Stimulated activated naive CD8-positive, alpha-beta T cell treated with anti-CD3 and anti-CD28 coated beads, Interleukin-15, amount 100 ng/mL, for 72 hours (primary cell): ENCODE measurements at places on chromosomes 2 and 18.
A peak's percentile ranks its signal among the peaks of the same experiment; 100 is the strongest.

GRCh38 chr2:200252265-200253067 is 54.0 kb upstream of the SPATS2L start:
- DNase-seq: no peak

DNA sequence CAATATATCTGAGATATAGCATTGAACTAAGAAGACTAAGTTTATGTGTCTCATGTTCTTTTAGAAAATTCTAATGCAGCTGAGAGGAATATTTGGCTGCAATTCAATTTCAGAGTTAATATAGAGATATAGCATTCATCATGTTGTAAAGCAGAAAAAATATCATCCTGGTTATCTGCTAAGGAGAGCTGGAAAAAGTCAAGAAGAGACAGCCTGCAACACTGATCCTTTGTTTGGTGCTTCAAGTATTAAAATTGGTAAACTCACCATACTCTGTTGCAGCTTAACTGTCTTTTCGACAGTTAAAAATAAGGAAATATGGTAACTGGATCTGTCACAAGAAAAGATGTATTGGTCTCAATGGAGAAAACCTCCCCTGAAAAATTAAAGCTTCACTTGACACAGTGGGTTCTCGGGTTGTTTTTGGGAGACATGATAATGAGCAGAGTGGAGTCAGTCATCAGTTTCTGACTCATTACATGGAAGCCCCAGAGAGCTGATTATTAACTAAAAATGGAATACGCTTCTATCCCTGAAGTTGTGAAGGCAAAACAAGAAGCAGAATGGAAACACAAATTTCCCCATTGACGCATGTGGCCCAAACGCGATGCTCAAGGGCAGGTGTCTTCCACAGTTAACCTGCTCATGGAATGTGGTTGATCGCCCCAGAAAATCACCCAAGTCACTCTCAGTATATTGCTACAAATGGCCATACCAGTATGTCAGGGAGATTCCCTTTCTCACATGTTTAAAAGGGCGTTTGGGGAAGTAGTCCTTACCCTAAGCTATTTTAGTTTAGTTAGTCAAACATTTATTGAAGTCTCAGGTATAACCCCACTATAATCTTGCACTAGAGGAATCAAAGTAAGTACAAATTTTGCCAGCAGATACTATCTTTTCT is 8.2 kb downstream of the BCL2 start:
- no peak for DNase-seq

DNA sequence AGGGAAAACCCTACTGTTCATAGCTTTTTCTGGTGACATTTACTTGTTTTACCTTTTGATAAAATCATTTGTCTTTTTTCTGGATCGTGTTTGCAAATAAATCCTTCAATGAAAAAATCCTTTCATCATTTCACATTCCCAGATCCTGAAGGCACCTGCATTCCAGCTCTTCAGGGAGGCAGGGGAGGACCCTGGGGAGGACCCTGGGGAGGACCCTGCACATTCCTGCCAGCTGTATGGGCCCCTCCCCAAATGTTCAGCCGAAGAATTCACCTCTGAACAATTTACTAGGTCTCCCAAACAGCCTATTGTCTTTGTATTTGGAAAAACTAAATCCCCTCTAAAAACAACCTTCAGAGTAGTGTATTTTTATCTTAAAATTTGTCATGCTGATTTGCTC is 558.4 kb upstream of the ID2 start:
- DNase-seq: no peak

DNA sequence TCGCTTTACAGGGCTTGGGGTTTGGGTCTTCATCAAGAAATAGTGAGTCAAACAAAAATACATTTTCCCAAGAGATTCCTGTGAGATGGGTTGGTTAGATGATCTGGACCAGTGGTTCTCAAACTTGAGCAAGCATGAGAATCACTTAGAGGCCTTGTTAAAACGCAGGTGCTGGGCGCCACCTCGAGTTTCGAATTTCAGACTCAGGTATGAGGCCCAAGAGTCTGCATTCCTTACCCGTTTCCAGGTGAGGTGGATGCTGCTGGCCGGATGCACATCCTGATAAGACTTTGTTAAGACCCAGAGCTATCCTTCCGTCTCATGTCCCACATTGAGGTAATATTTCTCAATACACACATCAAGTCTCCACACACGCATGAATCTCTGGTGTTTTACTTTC is 707.8 kb upstream of the SALL3 start:
- DNase-seq: no peak

DNA sequence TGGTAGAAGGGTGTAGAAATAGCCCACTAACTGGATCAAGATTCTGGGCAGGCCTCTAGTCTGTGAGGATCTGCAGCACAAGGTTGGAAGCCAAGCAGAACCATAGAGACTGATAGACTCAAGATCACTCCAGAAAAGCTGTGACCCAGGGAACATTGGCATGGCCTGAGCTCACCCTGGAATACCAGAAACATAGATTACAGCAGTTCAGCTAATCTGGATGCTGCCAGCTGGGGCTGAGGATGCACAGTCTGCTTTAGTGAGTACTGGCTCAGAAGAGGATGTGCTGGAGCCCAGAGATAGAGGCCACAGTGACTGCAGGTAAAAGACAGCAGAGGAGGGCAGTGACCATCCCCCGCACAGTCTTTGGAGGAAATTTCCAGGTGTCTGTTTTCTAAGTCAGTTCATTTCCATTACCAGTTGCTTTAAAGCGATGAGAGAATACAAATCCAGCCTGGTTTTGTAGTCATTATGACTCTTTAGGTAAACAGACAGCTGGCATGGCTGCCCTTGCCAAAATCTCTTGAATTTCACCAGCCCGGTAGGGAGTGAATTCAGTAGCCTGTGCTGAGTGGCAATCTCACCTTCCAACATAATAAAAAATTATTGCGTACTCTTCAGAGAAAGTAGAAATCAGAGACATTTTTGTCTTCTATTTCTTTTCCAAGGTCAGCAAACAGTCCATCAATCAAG is 119.2 kb downstream of the ANTXR1 start:
- DNase-seq: no peak

DNA sequence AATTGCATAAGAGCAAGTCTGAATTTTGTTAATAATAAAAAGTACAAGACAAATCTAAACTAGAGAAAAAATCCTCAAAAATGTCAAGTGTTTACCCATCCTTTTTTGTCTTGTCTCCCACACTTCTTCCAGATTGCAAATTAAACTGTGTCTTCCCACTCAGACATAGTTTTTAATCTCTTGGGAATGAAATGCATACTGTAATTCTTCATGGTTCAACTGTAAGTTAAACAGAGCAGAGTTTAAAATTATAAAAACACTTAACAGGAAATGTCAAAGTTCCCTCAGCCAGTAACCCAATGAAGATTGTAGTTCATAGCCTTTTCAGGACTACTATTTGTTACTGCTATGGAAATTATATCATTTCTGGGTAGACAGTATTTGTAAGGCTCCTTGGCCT is 171.8 kb downstream of the UBE2E3 start:
- DNase-seq: no peak

DNA sequence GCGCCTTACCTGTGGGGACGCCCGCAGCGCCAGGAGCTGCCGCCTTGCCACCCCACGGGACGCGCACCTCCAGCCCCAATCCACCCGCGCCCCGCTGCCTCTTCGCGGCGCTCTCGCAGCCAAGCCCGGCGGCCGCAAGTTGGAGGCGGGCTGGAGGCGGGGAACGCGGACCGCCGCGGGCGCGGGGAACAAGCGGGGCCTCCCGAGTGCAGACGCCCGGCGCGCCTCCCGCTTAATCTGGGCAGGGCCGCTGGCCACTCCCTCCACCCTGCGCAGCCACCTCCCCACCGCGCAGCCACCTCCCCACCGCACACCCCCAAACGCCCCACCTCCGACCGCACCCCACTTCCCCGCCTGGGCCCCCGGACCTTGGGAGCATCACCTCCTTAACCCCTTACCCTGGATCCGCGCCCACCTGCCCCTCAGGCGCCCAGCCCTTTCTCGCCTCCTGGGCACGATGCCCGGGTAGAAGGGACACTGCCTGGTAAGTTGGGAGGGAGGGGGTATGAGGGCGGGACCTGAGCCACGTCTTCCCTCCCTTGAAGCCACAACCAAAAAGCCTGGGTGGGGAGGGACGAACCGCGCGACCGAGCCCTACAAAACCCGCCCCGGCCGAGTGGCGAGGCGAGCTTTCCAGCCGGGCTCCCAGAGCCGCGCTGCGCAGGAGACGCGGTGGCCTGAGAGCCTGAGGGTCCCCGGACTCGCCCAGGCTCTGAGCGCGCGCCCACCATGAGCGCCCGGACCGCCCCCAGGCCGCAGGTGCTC is at the start of the genes COL4A3 and COL4A4:
Gene COL4A3, plus strand, starts transcription at position 627 of the 765 bp plus-strand sequence. Its CDS starts 103 bp downstream, at position 730.
Gene COL4A4, minus strand, starts transcription at position 208 of the 765 bp plus-strand sequence. CDS start 16,722 bp downstream, outside the sequence.
- DNase-seq: peak; percentile 5

DNA sequence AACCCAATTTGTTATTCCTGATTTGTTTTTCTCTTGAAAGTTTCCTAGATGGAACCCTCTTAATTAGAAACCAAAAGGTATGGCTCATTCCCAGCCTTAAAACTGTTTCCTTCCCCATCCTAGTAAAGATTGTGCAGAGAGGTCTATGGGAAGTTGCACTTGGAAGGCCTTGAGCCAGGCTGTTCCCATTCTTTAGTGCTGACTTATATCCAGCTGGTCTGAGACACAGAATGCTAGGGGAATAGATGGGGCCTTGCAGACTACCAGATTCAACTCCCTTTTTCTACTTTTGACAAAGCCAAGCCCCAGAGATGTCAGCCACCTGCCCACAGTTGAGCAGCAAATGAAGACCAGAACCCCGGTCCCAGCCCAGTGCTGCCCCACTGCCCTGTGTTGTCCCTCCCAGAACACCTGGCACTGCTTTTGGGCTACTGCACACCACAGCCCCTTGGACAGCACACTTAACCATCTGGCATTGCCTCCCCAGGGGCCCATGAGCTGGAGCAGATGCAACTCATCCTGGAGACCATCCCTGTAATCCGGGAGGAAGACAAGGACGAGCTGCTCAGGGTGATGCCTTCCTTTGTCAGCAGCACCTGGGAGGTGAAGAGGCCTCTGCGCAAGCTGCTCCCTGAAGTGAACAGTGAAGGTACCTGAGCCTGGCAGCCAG is 98.2 kb downstream of the MRO start:
- no peak for DNase-seq

DNA sequence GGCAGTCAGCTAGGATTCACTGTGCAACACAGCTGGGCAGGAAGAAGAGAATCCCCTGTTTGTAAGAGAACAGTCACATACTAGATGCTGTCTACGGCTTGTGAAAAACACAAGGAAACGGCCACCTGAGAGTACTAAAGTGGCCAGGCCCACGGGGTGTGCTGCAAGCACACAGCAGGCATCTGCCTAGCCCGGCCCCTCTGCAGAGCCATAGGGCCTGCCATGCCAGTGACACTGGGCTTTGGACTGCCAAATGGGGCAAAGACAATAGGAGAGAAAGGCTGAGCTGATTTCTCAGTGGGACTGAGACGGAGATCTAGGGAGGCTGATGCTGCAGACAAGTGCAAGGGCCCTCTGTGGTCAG is 10.3 kb downstream of the TUBB6 start:
- DNase-seq: no peak

DNA sequence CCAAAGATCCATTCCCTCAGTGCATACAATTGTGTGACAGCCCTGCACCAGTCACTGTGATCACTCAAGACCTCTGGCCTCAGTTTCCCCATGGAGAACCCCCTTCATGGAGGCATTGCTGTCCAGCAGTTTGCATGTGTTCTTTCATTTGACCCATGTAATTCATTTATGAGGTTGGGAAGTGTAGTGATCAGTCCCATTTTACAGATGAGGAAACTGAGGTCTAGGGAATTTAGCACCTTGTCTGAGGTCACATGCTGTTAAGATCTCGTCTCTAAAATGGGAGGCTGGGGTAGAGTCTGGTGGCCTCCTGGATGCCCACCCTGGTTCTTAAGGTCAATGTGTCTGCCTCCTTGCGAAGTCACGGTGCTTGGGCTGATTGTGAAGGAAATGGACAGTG is 19.1 kb downstream of the LDLRAD4 start:
- no peak for DNase-seq

DNA sequence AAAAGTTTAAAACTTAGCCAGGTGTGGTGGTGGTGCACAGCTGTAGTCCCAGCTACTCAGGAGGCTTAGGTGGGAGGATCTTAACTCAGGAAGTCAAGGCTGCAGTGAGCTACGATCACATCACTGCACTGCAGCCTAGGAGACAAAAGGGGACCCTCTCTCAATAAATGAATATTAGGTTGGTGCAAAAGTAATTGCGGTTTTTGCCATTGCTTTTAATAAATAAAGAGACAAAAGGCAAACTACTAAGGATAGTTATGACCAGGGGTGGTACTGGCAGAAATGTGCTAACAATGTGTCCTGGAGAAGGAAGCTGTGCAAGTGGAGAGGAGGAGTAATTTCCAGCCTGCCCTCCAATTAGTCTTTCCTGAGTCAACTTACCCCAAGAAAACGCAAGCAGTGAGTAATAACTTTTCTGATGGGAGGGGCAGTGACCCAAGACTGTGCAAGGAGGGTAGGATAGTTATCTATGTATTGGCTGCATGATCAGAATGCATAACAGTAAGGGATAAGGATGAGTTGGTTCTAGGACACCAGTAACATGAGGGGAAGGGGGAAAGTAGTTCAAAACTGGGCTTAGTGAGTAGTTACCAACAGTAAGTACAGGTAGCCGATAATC is 1.5 kb downstream of the EXOC6B start:
- DNase-seq: no peak

DNA sequence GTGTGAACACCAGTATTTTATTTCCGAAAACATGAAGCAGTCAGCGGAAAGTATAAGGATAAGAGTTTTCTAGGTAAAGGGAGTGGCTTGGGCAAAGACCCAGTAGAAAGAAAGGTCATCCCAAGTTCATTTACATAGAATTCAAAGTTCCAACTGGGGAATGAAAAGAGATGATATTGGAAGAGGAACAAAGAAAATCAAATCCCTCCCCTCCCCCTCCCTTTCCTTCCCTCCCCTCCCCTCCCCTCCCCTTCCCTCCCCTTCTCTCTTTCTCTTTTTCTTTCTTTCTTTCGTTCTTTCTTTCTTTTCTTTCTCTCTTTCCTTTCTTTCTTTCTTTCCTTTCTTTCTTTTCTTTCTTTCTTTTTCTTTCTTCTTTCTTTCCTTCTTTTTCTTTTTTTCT is 675.7 kb upstream of the NRXN1 start:
- no peak for DNase-seq

DNA sequence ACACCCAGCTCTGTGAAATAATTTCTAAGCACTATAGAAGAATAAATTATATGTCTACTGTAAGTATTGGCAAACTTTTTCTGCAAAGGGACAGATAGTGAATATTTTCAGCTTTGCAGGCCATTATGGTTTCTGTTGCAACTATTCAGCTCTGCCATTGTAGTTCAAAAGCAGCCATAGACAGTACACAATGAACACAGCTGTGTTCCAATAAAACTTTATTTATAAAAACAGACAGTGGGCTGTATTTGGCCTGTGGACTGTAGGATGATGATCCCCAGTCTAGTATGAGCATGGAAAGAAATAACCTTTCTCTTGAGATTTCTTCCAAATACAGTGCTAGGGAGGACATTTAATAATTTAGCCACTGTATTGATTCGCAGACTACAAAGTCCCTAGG is 35.2 kb upstream of the THOC1 start:
- DNase-seq: no peak

- DNase-seq: no peak
These were observed 101.7 kb downstream of the FAM210A start for GRCh38 chr18:13624563-13625237.

DNA sequence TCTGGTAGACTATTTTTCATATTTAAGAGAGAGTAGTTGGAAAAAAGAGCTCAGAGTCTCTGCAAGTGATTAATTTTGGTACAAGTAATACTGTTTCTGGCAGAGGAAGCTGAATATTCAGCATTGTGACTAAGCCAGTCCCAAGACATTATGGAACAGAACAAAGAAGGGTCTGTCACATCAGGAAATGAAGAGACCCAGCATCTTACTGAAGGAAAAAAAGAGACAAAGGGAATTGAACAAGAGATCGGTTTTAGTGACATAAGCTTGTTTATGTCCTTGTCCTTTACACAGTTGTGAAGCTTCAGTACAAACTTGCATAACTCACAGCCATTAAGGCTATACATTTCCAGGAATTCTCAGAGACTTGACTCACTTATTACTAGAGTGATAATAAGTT is 568.5 kb upstream of the SLC8A1 start:
- DNase-seq: no peak
